ENCODE measurements at places on chromosomes 7 and 10. TPM values are rescaled to one million over a fixed set of nuclear protein-coding genes. Genes with fewer than 3 reads are reported as not detected.

ADAM12 gene
- 29.9 TPM for total RNA-seq

PRSS37 gene
- not detected for total RNA-seq

HOXA4 gene
- not detected for total RNA-seq

RASSF4 gene
- total RNA-seq, result 48.5 TPM

DIP2C gene
- 39.2 TPM for total RNA-seq

STAM gene
- 42.2 TPM for total RNA-seq

MCM10 gene
- total RNA-seq, result 4.1 TPM

SEC31B gene
- total RNA-seq, result 8.2 TPM

GPR158 gene
- total RNA-seq, result 4.9 TPM

OPN4 gene
- total RNA-seq, result not detected

LIPF gene
- not detected for total RNA-seq

CDC14C gene
- 0.22 TPM for total RNA-seq

PTF1A gene
- total RNA-seq, result 2.8 TPM

TUBB8 gene
- total RNA-seq, result not detected

FBXO24 gene
- 2.5 TPM for total RNA-seq

CLRN3 gene
- total RNA-seq, result not detected

All from camera-type eye (tissue), 1 donor.